ENCODE measurements at places on chromosomes 2 and 18.

GRCh38 chr2:48707466-48707865, 48.1 kb downstream of the LHCGR start:
- DNase-seq: no peak

- no peak for DNase-seq
Observed at GRCh38 chr2:196290569-196290968, 119.2 kb upstream of the STK17B start.

DNA sequence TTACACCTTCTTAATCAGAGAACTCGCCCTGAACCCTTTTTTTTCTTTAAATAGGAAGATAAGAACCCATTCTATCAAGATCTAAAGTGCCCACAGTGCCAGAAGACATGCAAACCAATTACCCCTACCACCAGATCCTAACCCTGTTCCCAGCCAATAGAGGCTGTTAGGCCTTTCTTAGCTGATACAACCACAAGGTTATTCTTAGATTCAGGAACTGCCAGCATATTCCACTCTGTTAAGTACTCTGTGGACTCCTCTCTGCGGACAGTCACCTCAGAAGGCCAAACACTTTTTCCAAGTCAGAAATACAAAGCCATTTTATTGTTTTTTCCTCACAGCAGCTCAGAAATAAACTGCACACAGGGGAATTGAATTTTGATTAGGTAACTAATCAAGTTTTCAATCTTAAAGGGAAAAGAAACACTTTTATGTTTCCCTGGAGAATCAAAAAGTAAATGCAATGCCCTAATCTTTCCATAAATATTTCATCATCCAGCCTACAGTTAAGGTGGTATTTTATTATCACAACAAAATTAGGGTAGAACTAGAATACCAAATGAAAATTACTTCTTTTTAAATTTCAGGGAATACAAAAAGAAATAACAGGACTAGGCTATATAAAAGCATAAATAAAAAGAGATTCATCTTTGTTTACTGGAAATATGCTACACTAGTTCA, 111.4 kb downstream of the NBAS start:
- no peak for DNase-seq

GRCh38 chr2:59184276-59185020, 943.3 kb upstream of the FANCL start:
- peak; percentile 4 for DNase-seq

- no peak for DNase-seq
Observed at GRCh38 chr2:236874866-236875481, 210.7 kb upstream of the COPS8 start.

GRCh38 chr2:75729861-75730260, 19.1 kb upstream of the GCFC2 start:
- DNase-seq: no peak

DNA sequence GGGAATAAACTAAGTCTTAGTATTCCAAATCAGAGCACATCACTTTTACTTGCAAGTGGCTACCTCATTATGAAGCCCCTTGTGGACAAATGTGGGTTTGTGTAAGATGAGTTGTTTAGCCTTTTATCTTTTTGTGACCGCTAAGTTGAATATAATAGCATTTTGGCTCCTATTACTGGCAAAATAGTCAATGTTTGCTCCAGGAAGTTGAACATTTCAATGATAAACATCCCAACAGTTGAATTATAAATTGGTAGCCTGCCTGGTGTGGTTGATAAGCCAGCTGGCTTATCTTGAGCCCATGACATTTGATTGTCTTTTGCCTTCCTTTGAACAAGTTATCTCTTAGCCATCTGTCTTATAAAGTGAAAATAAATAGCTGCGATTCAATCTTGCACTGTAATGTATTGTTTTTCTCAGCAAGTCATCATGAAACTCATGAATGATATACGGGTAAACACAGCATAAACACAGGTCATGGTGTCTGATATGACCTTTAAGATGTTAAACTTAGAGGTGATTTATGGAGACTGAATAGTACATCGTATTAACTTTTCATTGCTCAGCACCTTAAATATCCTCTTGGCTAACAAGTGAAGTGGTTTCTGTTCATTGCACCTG, 338.4 kb downstream of the SOCS6 start:
- DNase-seq: no peak

- DNase-seq: no peak
Observed at GRCh38 chr2:72415781-72416475, 268.3 kb upstream of the CYP26B1 start.

DNA sequence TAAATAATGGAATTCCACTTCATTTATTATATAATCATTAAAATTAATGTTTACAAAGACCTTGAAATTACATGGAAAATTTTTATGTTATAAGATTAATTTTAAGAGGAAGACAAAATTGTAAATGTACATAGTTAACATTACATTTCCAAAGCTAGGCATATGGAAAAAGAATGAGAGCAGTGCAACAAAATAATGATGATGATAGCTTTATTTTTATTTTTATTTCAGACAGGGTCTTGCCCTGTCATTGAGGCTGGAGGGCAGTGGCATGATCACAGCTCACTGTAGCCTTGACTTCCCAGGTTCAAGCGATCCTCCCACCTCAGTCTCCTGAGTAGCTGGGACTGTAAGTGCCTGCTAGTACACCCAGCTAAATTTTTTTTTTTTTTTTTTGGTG, 61.2 kb upstream of the ZCCHC2 start:
- no peak for DNase-seq

- DNase-seq: no peak
Observed at GRCh38 chr2:219656526-219656925, 29.1 kb downstream of the SLC4A3 start.

- DNase-seq: no peak
Observed at GRCh38 chr2:22626621-22627020, 758.4 kb upstream of the KLHL29 start.

- no peak for DNase-seq
Observed at GRCh38 chr18:70149616-70150301, 55.7 kb downstream of the RTTN start.

GRCh38 chr18:21991081-21991534, 178.3 kb upstream of the GATA6 start:
- DNase-seq: no peak

GRCh38 chr2:111666160-111666559, 217.8 kb downstream of the ANAPC1 start:
- no peak for DNase-seq

DNA sequence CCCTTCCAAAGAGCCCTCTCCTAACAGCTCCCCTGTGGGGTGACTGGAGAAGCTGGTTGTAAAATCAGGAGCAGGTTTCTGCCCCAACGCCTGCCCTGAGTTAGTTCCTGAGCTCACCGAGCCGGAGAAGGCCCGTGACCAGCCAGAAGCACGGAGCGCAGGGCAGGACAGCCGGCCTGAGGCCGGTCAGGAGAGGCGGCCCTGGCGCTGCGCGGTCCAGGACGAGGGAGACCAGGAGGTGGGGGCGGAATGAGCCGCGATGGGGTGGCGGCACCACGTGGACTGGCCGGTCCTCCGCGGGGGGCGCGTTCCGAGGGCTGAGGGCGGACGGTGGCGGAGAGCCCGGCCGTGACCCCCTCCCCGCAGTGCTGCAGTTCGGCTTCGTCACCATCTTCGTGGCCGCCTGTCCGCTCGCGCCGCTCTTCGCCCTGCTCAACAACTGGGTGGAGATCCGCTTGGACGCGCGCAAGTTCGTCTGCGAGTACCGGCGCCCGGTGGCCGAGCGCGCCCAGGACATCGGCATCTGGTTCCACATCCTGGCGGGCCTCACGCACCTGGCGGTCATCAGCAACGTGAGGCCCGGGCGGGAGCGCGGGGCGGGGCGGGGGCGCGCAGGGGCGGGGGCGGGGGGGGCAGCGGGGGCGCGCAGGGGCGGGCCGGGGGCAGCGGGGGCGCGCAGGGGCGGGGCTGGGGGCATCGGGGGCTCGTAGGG, 29.0 kb downstream of the ANO7 start:
- DNase-seq: no peak
